ENCODE measurements at places on chromosomes 3 and 15.

DNA sequence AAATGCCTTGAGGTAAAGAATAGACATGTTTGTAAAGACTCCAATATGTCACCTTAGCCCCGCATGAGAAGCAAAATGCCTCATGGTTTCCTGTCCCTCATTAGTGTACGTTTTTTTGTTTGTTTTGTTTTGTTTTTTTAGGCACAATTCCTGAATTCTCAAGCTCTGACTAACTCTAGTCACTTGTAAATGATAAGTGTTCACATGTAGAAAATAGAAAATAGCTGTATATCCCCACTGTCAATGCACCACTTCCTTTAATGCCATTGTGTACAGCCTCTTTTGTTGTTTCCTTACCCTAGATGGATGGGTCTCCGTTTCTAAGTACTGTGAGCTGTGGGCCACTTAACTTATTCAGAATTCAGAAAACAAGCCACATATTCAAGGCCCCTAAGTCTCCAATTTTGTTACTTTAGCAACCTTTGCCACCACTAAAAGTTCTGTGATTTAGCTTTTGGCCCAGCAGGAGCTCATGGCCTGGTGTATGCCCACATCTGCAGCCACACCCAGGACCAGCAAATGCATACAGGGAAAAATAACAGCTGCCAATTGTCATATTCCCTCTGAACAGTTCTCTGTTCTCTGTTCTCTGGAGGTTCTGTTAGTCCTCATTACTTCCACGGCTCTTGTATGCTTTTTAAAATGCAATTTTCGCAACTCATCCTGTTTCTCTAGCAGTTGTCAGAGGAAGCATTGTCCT, 655.5 kb downstream of the GBE1 start:
- no peak for DNase-seq

DNA sequence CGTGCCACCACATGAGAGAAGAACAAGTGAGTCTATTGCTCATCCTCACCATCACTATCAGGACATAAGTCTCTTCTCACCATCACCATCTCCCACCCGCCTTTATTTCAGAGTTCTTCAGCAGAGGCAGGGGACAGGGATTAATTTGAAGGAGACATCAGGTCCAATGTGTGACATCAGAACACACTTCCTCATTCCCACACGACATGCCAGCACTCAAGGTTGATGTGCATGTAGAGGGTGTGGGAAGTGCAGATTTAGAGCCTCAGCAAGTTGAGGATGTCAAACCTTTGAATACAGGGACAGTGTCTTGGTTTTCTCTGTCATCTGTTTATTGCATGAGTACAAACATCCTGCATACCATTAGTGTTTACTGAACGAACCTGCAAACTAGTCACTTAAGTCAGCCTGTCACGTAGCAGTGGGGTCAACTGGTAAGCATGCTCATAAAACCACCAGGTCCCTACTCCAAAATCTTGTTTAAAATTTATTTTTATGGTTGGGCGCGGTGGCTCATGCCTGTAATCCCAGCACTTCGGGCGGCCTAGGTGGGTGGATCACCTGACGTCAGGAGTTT, 104.4 kb downstream of the MYLK start:
- DNase-seq = no peak

DNA sequence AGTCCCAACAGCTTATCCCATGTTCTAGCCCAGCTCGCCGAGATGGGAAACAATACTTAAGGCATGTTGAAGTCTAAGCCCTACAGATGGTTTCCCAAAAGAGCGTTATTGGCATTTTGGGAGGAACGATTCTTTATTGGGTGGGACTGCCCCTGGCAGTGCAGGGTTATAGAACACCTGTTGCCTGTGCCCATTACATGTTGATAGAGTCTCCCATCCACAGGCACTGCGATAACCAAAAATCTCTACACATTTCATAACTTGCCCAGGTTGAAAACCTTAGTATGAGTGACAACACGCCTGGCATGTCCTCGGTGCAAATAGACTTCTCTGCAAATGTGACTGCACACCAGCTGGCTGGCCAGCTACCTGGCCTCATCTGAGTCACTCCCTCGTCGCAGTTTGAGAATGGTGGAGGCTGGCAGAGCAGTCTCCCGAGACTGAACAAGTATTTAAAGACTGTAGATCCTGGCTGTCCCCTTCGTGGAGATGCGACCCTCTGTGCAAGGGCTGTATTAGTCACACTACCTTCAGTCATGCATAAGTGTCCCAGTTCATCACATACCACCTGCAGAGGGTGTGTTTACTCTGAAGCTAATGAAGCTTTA, 18.7 kb downstream of the ZNF80 start:
- DNase-seq = no peak

- DNase-seq = no peak
These were observed 228.7 kb upstream of the RASGRP1 start for GRCh38 chr15:38793206-38793810.
